ENCODE measurements at places on chromosomes 3 and 15.

- DNase-seq, result no peak
Observed at GRCh38 chr3:131551761-131552160, 49.0 kb upstream of the MRPL3 start.

DNA sequence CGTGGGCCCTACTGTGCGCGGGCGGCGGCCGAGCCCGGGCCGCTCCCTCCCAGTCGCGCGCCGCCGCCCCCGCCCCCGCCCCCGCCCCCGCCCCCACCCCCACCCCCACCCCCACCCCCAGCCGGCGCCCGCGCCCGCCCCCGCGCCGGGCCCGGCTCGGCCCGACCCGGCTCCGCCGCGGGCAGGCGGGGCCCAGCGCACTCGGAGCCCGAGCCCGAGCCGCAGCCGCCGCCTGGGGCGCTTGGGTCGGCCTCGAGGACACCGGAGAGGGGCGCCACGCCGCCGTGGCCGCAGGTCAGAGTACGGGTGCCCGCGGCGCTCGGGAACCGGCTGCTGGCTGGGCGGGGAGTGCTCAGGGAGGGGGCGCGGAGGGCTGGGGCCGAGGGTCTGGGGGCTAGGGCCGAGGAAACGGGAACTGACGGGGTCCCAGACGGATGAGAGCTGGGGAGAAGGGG, 1.1 kb upstream of the PPARG start:
- DNase-seq, result no peak

DNA sequence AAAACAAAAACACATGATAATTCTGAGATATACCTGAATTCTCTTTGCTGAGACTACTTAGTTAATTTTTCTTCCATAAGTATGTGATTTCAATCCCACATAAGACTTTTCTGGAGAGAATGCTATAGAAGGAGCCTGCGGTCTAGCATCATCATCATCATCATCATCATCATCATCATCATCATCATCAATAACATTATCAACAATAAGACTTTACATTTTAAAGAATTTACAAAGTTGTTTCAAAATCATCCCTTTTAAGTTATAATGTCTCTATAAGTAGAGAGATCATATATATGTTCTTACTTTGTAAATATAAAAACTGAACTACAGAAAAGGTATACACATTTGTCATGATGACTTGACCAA, 965.3 kb downstream of the ROBO1 start:
- DNase-seq, result no peak

DNA sequence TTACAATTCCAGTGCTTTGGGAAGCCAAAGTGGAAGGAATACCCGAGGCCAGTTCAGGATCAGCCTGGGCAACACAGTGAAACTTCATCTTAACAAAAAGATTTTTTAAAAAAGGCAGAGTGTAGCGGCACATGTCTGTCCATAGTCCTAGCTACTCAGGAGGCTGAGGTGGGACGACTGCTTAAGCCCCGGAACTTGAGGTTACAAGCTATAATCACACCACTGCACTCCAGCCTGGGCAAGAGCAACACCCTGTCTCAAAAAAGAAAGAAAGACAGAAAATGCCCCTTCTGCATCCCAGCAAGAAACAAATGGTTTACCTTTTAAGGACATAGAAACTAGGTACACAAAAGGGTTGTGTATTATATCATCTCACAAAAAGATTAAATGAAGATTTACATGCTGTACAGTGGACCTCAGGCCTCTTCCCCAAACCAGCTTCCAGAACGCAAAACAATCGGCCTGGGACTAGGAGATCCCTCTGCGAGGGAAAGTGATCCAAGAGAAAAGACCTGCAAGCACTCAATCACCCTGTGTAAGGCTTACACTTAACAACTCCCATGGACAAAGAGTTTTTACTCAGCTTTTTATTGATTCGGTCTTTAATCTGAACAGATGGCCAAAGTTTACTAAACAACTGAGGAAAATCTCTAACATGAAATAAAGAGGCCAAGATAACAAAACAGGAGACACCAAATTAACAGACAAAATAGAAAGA, 21.2 kb downstream of the TFDP2 start:
- DNase-seq, result no peak

- no peak for DNase-seq
Observed at GRCh38 chr15:23912191-23912590, 225.1 kb upstream of the NDN start.

- no peak for DNase-seq
Observed at GRCh38 chr3:38313695-38314094, 31.6 kb downstream of the SLC22A14 start.

- no peak for DNase-seq
Observed at GRCh38 chr3:157051055-157051454, 108.9 kb downstream of the CCNL1 start.

Data from Ammon's horn (tissue), 1 donor.